Uterus (tissue), 4 donors: ENCODE measurements at places on chromosomes 2 and 18. TPM values are rescaled to one million over a fixed set of nuclear protein-coding genes. Genes with fewer than 3 reads are reported as not detected.

DNA sequence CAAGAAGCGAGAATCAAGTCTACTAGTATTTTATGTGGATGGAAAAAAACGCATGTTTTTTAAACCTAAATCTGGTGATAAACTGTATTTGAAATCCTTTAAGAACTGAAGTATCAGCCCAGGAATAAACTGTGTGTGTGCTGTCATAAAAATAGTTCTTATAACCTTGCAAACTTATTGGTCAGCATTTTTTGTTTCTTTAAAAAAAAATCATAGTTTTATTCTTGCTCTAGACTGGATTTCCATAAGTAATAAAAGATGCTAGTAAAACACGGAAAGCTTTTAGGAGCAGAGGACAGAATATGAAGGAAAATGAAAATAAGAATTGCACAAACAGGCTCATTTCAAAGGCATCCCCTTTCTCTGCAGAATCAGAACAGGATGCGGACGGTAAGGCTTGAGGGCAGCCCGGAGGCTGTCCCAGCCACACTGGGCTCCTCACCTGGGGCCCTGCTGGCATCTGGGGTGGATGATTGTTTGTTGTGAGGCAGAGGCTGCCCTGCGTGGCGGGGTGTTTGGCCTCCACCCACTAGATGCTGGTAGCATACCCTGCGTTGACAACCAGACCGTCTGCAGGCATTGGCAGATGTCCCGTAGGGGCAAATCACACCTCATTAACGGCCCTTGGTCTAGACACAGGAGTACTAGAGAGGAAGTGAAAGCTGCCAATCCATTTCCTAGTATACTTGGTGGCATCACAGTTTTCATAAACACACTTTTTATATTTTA lies 52.5 kb downstream of the MBP start:
- H3K27me3 ChIP-seq: no peaks in the 10 kb centered on the region
- no peak for DNase-seq
- no peaks in the 10 kb centered on the region for H3K4me1 ChIP-seq
- no peak overlapping the region for H3K4me3 ChIP-seq
- peak overlapping the region; percentile 46 for H3K27ac ChIP-seq
- H3K36me3 ChIP-seq: no peaks in the 10 kb centered on the region

NT5DC4 gene
- total RNA-seq: not detected

DNA sequence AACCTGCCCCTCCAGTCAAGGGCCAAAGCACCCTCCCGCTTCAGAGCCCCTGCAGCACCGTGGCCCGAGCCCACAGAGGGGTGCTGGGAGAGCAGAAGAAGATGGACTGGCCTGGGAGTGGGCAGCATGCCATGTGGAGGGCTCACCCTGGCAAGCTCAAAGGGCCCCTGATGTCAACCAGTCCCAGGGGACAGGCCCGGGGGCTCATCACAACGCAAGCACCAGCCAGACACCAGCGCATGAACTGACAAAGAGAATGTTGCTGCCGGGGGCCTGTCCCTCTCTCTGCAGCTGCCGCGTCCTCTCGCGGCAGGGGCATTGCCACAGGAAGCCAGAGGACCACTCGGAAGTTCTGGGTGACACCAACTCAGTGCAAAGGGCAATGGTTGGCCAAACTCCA lies 30.3 kb upstream of the BIN1 start:
- no peak overlapping the region for H3K27ac ChIP-seq
- DNase-seq: no peak
- no peak overlapping the region for H3K4me3 ChIP-seq
- no peaks in the 10 kb centered on the region for H3K27me3 ChIP-seq
- H3K36me3 ChIP-seq: no peaks in the 10 kb centered on the region
- no peaks in the 10 kb centered on the region for H3K4me1 ChIP-seq

GRCh38 chr2:241070811-241071676 lies 31.0 kb downstream of the MTERF4 start:
- H3K27me3 ChIP-seq: no peaks in the 10 kb centered on the region
- H3K4me1 ChIP-seq: no peaks in the 10 kb centered on the region
- H3K27ac ChIP-seq: no peak overlapping the region

SETBP1 gene
- 32.8 TPM for total RNA-seq

GRCh38 chr2:225531559-225531958 lies 132.0 kb downstream of the NYAP2 start:
- H3K27ac ChIP-seq: no peak overlapping the region
- no peak overlapping the region for H3K4me3 ChIP-seq
- no peaks in the 10 kb centered on the region for H3K36me3 ChIP-seq

POTEI gene
- total RNA-seq: 0.35 TPM

MYOM1 gene
- 8.2 TPM for total RNA-seq
